ENCODE measurements at places on chromosomes 2 and 18. TPM values are rescaled to one million over a fixed set of nuclear protein-coding genes. Genes with fewer than 3 reads are reported as not detected.

ALK gene
- not detected for total RNA-seq

ACMSD gene
- not detected for total RNA-seq

HOXD13 gene
- total RNA-seq, result not detected

IGFBP2 gene
- total RNA-seq, result 15.9 TPM

ATAD2B gene
- 3.2 TPM for total RNA-seq

NTSR2 gene
- total RNA-seq, result not detected

FAM228A gene
- total RNA-seq, result 1.1 TPM

ALPP gene
- total RNA-seq, result not detected

PPP1R7 gene
- 77.3 TPM for total RNA-seq

ELP2 gene
- total RNA-seq, result 41.7 TPM

OXER1 gene
- total RNA-seq, result not detected

RAB6D gene
- not detected for total RNA-seq

PRKAG3 gene
- total RNA-seq, result not detected

IL1RL1 gene
- 25.8 TPM for total RNA-seq

ATG9A gene
- 109 TPM for total RNA-seq

MPP4 gene
- 1.3 TPM for total RNA-seq

C2orf78 gene
- not detected for total RNA-seq

MAPK4 gene
- 0.16 TPM for total RNA-seq

TRABD2A gene
- 1.1 TPM for total RNA-seq

RAD51AP2 gene
- total RNA-seq, result not detected

GLI2 gene
- 6.6 TPM for total RNA-seq

CHST9 gene
- total RNA-seq, result not detected

LRRC30 gene
- total RNA-seq, result not detected

LOXHD1 gene
- total RNA-seq, result not detected

OSBPL6 gene
- 4.3 TPM for total RNA-seq

RGPD4 gene
- not detected for total RNA-seq

LIPG gene
- 32.9 TPM for total RNA-seq

SPATA3 gene
- not detected for total RNA-seq

ZSWIM2 gene
- not detected for total RNA-seq
